ENCODE measurements at places on chromosomes 7 and 10.

- no peak for DNase-seq
Measured at GRCh38 chr10:71077143-71077581, 135.2 kb upstream of the UNC5B start.

DNA sequence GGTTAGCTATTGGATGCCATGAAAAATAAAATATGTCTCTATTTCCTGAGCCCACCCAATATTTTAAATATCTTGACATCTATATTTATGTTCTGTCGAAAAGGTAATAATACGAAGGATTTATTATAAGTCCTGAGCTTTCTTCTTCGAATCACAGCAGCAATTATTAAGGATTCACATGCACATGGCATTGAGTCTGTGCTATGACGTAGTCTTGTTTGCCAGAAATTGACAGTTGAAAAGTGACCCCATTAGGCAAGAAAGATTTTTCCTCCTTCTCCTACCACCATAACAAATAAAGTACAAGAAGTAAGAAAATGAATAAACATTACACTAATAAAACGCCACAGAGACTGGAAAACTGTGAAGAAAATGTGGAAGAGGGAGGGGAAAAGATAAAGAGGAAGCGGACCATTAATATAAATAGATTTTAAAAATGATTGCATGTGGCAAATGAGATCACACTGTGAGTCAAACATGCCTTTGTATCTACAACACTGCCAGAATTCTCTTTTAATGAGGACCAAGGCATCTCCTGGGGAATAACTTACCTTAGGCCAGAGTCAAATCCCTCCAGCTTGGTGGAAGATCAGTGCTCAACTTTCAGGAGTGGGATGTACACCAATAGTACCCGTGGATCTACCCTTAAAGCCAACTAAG is 21.6 kb downstream of the FZD1 start:
- DNase-seq, result no peak

DNA sequence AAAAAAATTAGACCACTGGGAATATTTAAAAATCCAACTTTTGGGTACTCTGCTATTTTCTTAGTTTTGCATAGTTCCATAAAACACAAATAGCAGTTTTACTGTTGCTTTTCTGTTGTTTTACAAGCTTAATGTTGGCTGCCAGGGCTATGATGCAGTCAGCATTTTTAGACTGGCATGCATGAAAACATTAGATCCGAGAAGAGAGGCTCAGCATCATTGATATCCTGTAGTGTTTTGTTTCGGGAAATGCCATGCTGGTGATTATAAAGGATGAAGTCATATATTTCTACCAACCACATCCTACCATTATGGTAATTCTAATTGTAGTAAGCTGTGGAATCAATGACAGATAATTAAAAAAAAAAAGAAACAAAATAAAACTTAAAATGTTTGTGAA is 104.6 kb downstream of the MBL2 start:
- no peak for DNase-seq

- no peak for DNase-seq
Measured at GRCh38 chr7:21462081-21462480, 34.2 kb downstream of the SP4 start.

- DNase-seq, result no peak
Measured at GRCh38 chr10:119355930-119356329, 148.6 kb downstream of the GRK5 start.

DNA sequence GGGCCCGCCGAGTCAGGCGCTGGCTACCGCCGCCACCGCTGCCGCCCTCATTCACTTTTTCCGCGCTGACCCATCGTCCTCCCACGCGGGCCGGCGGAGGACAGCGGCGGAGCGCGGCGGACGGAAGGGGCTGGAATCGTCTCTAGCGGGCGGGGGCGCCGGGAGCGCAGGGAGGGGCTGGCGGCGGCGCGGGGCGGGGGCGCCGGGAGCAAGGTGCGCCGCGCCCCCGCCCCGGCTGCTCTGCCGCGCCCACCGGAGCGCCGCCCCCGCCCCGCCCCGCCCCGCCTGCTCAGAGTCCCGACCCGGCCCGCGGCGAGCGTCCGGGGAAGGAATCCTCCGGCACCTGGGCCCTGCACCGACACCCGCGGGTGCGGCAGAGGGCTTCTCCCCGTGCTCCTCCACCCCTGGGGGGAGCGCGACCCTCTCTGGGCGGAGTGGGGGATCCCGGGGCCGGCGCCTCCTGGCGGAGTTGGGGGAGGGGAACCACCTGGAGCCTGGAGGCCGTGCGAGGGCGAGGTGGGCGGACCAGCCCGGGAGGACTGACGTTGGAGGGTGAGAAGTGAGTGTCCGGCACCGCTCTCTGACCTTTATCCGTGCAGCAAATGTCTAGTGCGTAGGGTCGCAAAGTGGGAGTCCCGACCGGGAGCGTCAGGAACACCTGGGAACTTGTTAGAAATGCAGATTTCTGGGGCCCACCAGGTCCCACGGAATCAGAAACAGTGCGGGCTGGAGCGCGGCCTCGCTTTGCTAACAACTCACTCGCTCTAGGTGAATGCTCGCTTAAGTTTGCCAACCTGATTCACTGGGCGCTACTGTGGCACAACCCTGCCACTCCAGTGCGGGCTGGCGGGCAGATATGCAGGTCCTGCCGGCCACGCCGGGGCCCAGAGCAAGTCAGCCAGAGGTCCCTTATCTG is at the start of gene COBL:
Gene COBL, minus strand, starts transcription at position 144 of the 916 bp plus-strand sequence. CDS start 176 bp downstream, outside the sequence.
- DNase-seq, result no peak

GRCh38 chr7:129188372-129188891 is at the start of gene SMO:
Gene SMO (plus strand): TSS chr7:129188633. CDS start chr7:129189152, 519 bp downstream.
- DNase-seq, result no peak

DNA sequence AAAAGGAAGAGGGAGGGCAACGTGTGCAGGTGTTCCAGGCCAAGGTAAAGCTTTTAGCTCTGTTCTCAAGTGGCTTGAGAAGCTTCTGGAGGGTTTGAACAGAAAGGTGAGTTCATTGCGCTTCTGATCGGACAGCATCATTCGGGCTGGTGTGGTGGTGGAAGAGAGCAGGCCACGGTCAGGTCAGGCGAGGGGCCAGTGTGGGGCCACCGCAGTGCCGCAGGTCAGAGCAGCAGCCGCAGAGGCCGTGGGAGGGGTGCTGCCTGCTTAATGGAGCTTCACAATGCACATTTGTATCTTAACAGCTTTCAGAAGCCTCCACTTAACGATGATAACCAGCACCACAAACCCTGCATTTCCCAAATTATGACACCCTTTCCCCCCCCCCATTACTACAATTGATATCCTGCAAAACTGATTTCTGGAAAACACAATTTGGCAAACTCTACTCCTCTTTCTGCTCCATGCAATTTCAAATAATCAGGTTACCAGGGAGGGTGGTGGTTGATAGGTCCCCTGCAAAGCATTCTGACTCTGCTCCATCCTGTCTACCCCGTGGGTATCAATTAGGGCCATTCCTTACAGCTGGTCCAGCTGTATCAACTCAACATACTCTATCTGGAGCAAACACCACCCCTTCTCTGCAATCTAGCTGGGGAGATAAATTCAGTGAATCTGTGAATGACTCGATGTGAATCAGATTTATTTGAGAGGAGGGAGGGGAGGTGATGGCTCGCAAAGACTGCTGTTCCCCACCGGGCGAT is 162.9 kb downstream of the ACTR3B start:
- no peak for DNase-seq

DNA sequence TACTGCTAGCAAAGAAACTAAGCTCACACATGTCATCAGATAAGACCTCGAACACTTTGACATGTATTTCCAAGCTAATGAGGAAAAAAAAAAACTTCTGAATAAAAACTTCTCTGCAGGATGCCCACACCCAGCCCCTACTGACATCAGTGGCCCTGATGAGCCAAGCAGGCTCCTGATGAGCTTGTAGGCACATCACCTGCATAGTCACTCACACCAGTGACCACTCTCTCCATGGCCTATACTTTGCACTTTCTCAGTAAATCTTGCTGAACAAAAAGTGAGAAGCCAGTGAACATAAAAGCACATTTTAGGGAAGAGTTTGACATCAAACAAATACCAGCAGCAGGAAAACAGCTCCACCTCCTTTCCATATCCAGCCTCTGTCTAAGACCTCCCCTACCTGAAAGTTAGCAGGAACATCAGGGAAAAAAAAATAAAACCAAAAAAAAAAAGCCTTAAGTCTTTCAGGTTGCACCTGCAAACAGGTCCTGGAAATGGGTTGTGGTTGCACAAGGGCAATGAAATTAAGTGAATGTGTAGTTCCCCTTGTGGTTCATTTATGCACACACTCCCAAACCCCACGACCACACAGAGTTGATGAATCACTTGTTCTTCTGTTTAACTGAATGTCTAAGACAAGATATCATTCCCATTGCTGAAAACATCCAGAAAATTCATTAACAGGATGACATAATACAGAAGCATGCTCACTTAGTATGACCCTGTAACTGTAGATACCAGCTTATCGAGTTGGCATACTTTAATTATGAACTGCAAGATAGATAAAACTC is 205.2 kb upstream of the PDE1C start:
- no peak for DNase-seq

DNA sequence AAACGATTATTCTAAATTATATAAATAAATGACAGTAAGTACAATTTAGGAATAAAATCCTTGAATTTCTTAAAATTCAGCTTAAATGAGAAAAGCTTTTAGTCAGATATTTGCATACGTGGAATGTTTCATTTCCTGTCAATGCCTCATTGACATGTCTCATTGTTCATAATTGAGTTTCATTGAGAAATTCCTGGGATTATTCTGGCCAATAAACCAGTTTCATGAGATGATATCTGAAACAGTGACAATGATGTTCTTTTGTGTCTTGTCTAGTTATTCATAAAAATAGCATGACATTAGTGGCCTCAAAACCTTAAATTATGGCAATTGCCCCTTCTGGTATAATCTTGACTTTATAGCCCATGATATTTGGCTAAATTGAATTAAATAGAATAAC is 95.8 kb downstream of the DKK1 start:
- no peak for DNase-seq

DNA sequence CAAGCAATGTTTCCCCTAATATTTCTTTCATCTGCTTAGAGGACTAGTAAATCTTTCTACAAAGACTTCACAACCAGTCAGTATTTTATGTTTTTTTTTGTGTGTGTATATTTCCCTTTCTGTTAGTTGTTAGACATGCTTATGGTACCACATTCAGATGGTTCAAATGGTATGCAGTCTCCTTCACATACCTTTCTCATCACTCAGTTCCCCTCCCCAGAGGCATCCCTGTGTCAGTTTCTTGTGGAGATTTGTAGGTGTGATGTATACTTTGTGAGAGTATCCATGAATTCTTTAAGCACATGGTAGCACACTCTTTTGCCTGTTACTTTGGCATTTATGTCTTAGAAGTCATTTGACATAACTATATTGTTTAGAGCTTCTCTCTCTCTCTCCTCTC is 4.4 kb downstream of the ZNF485 start:
- no peak for DNase-seq

Data from CD4-positive, alpha-beta memory T cell (primary cell).